ENCODE measurements at places on chromosomes 3 and 15. TPM values are rescaled to one million over a fixed set of nuclear protein-coding genes. Genes with fewer than 3 reads are reported as not detected.

DNA sequence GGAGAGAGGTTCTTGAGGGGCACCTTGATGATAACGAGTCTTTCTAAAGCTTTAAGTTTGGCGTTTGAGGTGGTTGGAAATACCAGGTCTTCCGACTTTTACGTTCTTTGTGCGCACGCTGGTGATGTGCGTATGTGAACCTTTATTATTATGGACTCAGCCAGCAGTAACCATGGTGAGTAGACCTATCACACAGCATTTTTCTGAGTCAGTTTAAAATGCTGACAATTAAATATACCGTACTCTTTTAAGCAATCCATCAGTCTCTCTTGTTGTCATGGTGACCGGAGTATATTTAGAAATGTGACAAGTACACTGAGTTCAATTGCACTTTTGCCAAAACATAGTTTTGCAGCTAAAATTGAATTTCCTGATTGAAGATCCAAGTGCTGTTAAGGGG is 172.2 kb downstream of the LPP start:
- DNase-seq, result no peak

DNA sequence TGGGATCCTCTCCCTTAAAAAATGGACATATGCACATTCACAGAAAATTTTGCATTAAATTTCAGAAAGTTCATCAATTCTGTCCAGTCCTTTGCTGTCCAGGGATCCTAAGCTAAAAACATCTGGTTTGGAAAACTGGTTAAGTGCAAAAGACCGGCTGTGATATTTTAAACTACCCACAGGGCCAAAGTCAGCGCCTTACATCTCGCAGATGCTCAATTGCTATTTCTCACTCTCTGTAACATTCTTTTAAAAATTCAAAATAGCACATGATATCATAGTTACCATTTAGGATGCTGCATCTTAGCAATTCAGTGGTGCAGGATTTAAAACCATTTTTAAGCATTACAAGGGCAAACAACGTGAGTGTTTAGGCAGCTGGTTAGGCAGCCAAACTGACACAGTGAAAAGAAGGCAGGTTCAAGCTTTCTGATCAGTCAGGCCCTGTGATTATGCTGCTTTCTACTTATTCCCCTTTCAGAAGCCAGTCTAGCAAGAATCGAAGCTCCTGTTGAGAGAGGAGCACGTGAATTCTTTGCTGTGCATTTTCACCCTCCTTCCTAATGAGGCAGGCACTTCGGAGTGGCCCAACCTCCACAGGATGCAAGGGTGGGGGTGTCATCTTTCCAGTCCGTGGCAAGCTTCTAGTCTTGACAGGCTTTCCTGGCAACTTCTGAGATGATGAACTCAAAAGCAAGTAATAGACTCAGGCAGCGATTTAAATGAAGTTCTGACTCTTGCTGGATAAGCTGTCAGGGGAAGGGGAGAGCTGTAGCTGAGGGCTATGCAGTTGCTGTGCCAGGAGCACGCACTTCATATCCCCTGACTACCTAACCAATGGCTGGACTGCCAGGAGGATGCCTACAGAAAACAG is 8.8 kb downstream of the PRICKLE2 start:
- no peak for DNase-seq

DNA sequence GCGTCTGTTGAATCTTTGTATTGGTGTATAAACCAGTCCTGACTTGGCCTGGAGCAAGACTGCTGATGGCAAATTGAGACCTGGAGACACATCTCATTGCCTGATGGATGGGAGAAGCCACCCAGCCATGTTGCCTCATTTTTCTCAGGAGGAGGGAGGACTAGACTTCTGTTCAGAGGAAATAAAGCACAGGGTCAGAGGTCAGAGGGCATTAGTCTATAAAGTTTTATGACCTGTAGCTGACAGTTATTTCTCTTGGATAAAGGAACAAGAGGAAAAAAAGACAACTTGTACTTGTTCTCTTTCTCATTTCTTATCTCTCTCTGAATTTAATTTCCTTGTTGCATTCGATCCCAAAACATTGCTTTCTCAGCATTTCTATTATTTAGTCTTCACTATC is 775.9 kb downstream of the SQOR start:
- no peak for DNase-seq

DNA sequence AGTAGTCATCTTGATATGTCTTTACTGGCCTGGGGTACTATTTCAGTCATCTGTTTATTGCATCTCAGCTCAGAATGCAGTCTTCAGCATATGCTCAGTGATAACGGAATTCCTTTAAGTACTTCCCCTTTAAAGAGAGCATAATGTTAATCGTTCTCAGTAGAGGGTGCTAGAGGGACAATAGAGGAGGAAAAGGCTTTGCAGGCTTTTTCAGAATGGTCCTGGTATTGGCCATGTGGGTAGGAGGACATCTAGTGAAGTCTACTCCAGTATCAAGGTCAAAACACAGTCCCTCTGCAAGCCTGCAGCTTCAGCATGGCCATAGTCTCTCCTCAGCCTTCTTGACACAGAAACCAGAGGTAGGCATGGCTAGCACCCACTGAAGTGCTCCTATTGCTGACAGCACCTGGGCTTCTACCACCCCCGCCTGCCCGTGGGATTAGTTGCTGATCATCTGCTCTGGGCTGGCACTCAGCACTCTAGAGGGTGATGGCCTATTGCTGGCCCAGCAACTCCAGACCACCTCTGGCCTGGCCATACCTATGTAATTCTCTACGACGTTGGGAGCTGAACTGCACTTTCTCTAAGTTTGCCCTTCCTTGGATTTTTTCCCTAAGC is 65.4 kb downstream of the KCNH8 start:
- no peak for DNase-seq

DNA sequence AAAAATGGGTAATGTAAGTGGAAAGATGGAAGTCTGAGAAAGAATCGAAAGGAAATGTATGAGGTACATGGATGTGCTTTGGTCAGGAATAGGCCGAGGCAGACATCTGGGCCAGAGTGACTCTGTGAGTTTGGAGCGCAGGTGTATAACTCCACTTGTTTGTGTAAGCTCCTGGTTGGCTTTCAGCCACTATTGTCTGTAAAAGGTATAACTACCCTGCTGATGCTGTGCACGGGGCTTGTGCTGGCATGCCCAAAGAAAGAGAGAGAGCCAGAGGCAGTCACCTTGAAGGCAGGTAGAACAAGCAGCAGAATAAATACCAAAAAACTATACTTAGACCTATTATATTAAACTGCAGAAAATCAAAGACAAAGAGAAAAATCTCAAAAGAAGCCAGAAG is 32.7 kb upstream of the CD96 start:
- no peak for DNase-seq

- DNase-seq, result no peak
Observed at GRCh38 chr3:82410366-82410765, 648.9 kb upstream of the GBE1 start.

DNA sequence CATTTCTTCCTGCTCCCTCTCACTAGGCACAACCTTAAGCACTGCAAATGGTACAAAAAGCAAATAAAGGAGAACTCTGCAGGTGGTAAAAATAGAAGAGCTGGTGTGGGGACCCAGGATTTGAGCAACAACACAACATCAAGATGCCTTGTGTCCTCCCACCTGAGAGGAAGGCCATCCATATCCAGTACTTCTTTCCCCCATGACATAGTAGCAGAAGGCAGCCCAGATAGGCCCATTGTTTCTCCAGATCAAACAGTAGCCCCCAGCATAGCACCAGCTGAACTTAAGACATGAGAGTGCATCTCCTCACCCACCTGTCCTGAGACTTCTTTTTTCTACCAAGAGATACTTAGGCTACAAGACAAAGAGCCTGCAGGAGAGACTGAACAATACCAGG is 180.5 kb downstream of the GOLGA6L6 start:
- DNase-seq, result no peak

- DNase-seq, result peak; percentile 71
Observed at GRCh38 chr3:68876112-68876713, 56.1 kb downstream of the TAFA4 start.

- no peak for DNase-seq
Observed at GRCh38 chr15:32707436-32707835, 10.4 kb upstream of the GREM1 start.

GRCh38 chr15:38623744-38624143 is 59.1 kb upstream of the RASGRP1 start:
- no peak for DNase-seq

- DNase-seq, result no peak
Observed at GRCh38 chr3:52204337-52205073, 6.5 kb downstream of the ALAS1 start.

DNA sequence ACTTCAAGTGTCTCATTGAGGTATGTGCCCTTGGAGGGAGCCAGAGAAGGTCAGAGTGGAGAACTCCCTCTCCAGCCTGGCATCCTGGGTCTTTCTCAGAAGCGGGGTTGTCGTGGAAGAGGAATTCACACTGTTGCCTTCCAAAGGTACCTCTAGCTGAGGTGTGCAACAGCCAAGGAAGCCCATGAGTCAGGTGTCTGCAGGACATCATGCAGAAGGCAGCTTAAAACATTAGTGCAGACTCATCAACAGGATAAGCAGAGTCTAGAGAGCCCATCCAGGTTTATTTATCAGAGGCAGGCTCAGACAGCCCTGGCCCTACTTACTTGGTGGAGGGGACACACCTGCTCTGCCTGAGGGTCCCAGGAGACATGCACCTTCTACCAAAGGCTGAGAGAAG is 95.6 kb upstream of the TPM1 start:
- no peak for DNase-seq

DNA sequence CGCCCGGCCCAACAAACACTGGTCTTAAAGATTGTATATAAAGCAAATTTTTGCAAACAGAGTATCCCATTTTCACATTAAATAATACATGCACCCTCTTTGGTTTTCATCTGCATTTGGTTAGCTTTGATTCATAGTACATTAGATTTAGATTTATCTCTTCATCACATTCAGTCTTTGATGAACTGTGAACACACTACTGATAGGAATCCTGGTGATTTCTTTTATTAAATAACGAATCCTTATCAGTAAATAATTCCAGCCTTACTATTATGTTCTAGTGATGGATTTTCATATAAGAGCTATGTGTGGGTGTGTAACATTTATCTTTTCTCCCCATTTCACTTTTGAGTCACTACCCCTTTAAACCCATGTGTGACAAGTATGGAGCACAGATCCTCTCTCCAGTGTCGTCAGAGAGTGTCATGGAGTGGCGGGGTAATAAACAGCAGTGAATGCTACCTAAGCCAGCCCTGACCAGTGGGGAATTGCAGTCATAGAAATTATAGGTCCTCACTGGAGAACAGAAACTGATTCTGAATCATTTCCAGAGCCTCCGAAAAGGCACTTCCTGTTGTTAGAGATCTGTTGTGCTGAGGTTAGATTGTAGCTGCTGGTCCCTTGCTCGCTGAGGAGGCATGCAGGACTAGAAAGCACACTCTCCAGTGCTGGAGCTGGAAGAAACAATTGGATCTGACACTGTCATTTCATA is 22.0 kb downstream of the SLC7A14 start:
- peak; percentile 7 for DNase-seq

- DNase-seq, result no peak
Observed at GRCh38 chr15:72135719-72136118, 17.5 kb downstream of the SENP8 start.

DNA sequence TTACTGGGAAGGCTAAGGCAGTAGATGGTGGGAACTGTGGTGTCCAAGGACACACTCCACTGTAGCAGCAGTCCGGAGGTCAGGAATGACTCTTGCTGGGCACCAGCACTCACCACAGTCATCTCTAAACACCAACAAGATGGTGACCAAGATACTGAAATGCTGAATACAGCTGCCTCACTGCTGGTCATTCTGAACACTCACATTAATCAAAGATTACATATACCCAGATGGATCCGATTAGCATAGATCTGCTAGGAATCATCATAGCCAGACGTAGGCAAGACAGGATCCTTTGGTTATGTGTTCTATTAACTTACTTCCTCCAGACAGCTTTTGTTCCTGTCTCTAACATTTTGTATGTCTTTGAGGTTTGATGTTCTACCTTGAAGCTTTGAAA is 134.9 kb upstream of the BFSP2 start:
- DNase-seq, result no peak

- DNase-seq, result no peak
Observed at GRCh38 chr15:99348412-99348811, 97.1 kb downstream of the LRRC28 start.

DNA sequence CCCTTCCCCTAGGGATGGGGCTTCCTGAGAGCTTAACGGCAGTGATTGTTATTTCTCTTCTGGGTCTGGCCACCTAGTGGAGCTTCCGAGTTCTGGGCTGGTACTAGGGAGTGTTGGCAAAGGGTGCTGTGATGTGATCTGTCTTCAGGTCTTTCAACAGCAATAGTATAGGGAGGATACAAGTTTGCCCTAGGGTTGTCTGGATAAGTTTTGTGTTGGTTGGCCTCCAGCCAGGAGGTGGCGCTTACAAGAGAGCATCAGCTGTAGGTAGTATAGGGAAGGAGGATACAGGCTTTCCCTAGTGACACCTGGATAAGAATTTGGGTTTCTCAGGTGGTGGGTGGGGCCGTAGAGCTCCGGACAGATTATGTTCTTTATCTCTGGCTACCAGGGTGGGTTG is 19.2 kb upstream of the CPOX start:
- no peak for DNase-seq

GRCh38 chr3:32603064-32603463 is 32.4 kb upstream of the DYNC1LI1 start:
- no peak for DNase-seq

ZDHHC23 gene
- total RNA-seq, result 10.9 TPM

TMEM87A gene
- 118 TPM for total RNA-seq

STAB1 gene
- total RNA-seq, result 122 TPM

SAXO2 gene
- total RNA-seq, result 9.0 TPM

SLC6A1 gene
- 1.7 TPM for total RNA-seq

SGO1 gene
- total RNA-seq, result 2.7 TPM

TM4SF1 gene
- total RNA-seq, result 283 TPM
